H7 (cell line): ENCODE measurements at places on chromosomes 7 and 10. TPM values are rescaled to one million over a fixed set of nuclear protein-coding genes. Genes with fewer than 3 reads are reported as not detected.

DNA sequence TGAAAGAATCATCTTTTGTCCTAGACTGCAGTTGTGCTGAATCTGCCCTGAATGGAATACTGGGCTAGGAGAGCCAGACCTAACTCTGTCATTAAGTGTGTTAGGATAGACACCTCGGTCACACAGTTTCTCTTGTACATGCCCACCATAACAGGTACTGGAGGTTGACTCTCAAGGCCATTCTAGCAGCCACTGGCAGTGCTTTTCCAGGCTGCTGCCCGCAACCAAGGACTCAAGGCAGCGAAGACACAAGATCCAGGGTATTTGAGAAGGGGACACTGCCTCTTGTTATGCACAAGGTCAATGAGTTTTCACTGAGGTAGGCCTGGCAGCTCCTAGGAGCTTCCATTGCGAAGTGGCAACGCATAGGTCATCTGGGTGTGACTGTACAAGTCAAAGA is 70.6 kb upstream of the ZNF746 start:
- DNase-seq: no peak

Gene GDF2
- not detected in 2 replicates for total RNA-seq

DNA sequence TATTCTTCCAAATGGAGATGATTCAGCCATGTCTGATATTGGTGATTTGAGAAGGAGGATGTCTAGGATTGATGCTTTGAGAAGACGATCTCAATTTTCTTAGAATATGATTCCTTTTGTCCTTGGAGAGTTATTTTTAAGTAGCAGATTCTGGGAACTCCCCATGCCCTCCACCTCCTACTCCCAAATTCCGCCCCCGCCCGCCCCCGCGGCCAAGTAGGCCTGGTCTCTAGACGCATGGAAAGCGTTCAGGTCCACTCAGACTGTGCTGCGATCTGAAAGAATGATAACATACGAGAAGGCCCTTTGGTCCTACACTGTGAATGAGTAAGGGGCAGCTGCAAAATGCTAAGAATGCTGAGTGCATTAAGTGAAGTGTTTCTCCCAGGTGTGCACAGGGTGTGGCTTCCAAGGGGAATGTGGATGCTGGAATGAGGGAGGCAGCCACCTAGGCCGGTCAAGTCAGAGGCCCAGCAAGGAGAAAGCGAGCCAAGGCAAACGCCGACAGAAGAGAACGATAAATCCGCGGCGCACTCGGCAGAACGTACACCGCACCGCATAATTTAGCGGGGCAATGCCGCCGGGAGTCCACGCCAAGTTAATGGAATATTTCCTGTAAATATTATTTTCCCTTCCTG is 142.3 kb downstream of the PRPF18 start:
- DNase-seq: no peak

GRCh38 chr10:17683541-17683940 is 39.6 kb downstream of the STAM start:
- DNase-seq: no peak
